GM23248 (cell line): ENCODE measurements at places on chromosomes 2 and 18. TPM values are rescaled to one million over a fixed set of nuclear protein-coding genes. Genes with fewer than 3 reads are reported as not detected.
A peak's percentile ranks its signal among the peaks of the same experiment; 100 is the strongest.

- no peak for DNase-seq
Observed at GRCh38 chr2:169222665-169223064, 139.7 kb downstream of the LRP2 start.

DNA sequence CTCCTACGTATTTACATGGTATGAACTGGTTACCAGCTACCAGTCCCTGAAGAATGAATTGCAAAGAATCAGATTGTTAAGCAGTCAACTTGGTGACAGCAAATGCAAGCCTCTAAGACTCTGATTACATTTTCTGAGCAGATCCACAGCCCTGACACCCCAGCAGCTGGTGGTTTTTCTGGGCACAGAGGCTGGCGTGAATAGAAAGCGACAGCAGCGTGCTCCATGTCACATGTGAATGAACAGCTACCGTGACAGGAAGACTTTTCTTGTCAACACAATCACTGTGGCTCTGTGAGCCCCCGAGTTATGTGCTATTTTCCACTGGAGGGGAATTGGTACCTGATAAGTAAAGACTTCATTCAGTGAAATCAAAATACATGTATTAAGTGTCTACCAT, 93.2 kb upstream of the CBLN2 start:
- no peak for DNase-seq

The SERPINB10 gene
- not detected in 2 replicates for polyA plus RNA-seq

- peak; percentile 89 for DNase-seq
Observed at GRCh38 chr2:71646028-71646427, 192.7 kb downstream of the DYSF start.

GRCh38 chr2:67393237-67393636, 3.9 kb upstream of the ETAA1 start:
- DNase-seq: no peak

DNA sequence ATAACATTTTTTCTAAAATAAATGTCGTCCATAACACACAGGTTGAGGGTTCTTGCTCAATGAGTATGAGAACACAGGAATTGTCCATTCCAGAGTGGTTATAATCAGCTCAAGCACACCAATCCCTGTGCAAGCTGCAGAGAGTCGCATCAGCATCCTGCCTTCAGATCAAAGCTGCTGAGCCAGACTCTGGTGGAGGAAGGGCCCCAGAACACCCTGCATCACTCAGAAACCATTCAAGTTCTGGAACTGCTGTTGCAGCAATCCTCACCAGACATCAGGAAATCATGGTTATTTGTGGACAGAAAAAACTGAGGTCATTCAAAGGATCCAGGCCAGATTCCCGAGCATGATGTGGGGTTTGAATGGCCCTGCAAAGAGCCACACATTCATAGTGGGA, 44.5 kb downstream of the DNER start:
- no peak for DNase-seq

The ATOH8 gene
- 12.0 and 12.7 TPM in 2 replicates for polyA plus RNA-seq

DNA sequence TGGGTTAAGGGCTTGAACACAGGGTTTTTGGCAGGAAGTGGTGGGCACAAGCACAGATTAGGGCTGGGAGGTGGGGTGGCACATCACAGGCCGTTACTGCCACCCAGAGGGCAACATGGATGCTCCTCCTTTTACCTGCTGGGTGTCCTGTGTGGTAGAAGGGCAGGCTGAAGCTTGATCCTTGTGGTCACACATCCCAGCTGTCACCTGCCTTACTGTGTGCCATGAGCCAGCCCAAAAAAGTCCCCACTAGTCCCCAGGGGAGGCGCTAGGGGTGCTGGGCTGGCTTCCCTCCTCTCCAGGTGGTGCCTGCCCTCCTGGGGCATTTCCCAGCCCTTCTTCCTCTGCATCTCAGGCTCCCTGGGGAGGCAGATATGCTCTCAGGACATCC, 50.5 kb upstream of the ALPP start:
- DNase-seq: no peak

GRCh38 chr18:62939433-62939832, 224.1 kb downstream of the PHLPP1 start:
- DNase-seq: no peak

- peak; percentile 11 for DNase-seq
Observed at GRCh38 chr2:200056105-200056504, 100.7 kb downstream of the MAIP1 start.

DNA sequence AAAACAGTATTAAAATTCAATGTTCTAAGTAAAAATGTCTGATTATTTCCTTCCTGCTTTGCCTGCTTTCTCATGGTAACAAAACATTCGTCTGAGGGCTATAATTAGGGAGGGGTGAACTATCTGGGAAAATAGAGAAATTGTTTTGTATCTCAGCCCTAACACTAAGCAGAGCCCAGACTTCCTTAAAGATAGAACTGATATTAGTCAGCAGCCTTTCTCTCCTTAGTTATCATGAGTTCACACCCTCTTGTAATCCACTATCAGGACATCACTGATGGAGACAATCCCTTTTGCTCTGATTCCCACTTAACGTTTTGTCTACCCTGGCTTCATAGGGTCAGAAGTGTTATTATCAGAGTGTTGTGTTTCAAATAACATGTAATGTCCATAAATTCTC, 701.1 kb upstream of the ZEB2 start:
- DNase-seq: no peak

GRCh38 chr2:238242731-238243495, 3.1 kb upstream of the HES6 start:
- DNase-seq: no peak

- peak; percentile 58 for DNase-seq
Observed at GRCh38 chr2:158779621-158780020, 15.5 kb upstream of the DAPL1 start.

DNA sequence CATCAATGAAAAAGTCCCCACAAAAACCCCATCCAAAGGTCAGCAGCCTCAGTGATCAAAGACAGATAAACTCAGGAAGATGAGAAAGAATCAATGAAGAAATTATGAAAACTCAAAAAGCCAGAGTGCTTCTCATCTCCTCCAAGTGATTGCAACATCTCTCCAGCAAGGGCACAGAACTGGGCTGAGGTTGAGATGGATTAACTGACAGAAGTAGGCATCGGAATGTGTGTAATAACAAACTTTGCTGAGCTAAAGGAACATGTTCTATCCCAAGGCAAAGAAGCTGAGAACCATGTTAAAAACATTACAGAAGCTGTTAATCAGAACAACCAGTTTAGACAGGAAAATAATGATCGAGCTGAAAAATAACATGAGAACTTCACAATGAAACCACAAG, 442.8 kb upstream of the SYT4 start:
- DNase-seq: no peak

- no peak for DNase-seq
Observed at GRCh38 chr18:45653090-45653489, 37.8 kb downstream of the SLC14A2 start.

DNA sequence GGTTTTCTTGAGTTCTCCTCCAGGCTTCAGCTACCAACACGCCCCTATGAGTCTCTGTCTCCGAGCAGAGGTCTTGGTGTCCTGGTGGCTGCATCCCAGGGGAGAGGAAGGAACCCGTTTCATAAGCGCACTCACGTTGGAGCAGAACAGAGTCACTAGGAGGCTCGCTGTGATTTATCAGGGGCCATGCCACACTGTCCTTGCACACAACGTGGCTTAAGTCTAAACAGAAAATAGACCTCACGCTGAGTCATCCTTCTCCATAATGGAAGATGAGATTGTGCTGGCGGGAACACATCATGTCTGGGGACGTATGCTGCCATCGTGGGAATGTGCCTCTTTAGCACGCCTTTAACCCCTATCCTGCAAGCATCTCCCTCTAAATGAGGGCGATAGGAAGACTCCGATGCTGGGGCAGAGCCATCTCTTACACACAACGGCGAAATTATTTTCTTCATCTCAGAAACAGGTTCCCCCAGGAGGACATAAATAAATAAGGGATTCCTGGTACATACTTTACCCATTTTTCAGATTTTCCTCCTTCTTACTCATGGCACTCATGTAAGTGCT, 211.4 kb downstream of the KLHL29 start:
- DNase-seq: no peak

DNA sequence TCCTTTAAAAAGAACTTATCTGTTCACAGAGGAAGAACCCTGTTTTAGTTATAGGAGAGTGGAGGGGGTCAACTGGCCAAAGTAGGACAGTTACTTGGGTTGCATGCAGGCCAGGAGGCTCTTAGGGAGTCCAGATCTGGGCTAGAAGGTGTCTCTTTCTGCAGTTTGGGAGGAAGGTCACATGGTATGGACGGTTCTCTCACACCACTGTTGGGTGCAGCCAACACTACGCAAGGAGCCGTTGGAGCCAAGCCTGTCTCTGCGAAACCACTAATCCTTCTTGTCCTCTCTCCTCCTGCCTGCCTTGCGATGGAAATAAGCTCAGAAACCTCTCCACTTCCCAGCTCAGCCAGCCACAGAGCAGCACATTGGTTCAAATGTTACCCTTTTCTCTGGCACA, 105.9 kb upstream of the TGFA start:
- DNase-seq: no peak

The CYS1 gene
- 2.8 and 3.1 TPM in 2 replicates for polyA plus RNA-seq

The HEATR5B gene
- 4.7 and 5.3 TPM in 2 replicates for polyA plus RNA-seq

DNA sequence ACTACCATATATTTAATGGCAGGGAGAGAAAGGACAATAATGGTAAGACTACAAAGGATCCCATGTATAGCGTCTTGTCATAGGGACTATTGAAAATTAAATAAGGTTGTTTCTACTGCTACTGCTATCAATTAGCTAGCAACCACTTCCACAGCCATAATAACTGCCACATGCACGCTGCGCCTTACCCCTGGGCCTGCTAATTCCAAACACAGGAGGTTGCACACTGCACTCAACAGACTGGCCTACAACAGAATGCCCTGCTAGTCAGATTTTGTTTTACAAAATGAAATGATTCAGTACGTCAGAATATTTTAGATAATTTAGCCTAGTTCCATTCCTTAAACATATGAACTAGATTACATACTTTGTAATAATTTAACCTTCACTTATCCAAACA, 121.0 kb upstream of the SMAD7 start:
- DNase-seq: no peak

GRCh38 chr18:56562479-56562878, 75.9 kb downstream of the TXNL1 start:
- DNase-seq: no peak

- no peak for DNase-seq
Observed at GRCh38 chr18:73617981-73618380, 529.7 kb downstream of the FBXO15 start.

The ERBB4 gene
- polyA plus RNA-seq: not detected in 2 replicates

The CKAP2L gene
- polyA plus RNA-seq: 9.0 and 10.9 TPM in 2 replicates

DNA sequence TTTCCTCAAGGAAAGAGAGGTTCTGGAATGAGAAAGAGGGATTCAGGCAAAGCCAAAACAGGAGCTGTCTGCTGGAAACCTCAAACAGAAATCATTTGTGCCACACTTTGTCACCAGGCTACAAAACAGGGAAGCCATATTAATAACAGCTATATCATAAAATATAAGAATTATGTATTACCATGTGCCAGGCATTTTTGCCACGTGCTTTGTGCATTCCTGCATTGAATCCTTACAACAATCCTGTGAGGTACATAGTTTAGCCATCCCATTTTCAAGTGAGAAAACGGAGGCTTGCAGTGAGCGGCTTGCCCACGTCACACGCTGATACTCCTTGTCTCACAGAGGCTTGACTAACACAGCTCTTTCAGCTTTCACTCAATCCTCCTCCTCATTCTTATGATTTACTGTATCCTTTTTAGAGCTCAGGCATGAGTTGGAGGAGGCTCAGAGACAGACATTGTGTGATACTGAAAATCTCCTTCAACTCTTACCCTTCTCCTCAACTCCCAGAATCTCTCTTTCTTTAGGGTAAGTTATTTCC, 148.4 kb upstream of the MEX3C start:
- no peak for DNase-seq

GRCh38 chr2:15325296-15325695, 235.8 kb downstream of the NBAS start:
- no peak for DNase-seq

The CCNYL1 gene
- 12.7 and 16.4 TPM in 2 replicates for polyA plus RNA-seq

- no peak for DNase-seq
Observed at GRCh38 chr2:114949228-114949804, 506.9 kb downstream of the DPP10 start.

DNA sequence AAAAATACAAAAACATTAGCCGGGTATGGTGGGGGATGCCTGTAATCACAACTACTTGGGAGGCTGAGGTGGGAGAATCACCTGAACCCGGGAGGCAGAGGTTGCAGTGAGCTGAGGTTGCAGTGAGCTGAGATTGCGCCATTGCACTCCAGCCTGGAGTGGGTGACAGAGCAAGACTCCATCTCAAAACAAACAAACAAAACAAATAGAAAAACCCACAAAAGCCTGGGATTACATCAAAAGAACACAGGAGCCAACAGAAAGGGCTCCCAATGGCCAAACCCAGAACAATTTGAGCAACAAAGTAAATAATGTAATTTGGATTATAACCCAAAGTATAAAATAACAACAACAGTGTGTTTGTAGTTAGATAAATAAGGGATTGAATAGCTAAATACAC, 159.8 kb downstream of the UXS1 start:
- no peak for DNase-seq

The LYG2 gene
- not detected in 2 replicates for polyA plus RNA-seq

- no peak for DNase-seq
Observed at GRCh38 chr18:67650686-67651385, 134.3 kb upstream of the DSEL start.

DNA sequence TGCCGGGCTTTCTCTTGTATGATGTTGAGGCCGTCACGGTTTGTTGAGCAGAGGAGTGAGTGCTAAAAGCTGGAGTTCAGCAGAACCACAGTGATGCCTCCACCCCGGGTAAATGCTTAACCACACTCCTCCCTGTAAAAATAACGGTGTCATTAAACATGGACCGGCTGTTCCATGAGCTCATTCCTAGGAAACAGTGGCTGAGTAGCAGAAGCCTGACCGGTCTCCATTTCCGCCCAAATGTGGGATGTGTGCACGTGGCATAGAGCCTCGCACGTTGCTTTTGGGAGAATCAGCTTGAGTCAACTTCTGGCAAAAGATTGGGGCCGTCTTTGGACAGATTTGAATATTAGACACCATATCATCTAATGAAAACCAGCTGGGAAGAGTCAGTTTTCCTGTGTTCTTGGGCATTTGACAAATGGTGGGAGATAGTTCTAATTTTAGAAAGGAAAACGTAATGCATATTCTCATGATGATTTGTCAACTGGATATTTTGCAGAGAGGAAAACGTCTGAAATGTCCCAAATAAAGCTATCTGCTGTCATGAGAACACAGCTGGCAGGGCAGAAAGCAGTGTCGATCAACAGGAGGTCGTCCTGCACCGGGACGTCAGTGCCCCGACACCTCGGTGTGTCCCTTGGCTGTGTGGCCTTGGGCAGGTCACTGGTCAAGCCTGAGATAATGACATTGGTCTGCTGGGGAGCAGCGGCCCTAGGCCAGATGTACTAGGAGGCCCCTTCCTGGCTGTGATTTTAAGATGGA, 42.4 kb downstream of the LRRFIP1 start:
- DNase-seq: peak; percentile 99

DNA sequence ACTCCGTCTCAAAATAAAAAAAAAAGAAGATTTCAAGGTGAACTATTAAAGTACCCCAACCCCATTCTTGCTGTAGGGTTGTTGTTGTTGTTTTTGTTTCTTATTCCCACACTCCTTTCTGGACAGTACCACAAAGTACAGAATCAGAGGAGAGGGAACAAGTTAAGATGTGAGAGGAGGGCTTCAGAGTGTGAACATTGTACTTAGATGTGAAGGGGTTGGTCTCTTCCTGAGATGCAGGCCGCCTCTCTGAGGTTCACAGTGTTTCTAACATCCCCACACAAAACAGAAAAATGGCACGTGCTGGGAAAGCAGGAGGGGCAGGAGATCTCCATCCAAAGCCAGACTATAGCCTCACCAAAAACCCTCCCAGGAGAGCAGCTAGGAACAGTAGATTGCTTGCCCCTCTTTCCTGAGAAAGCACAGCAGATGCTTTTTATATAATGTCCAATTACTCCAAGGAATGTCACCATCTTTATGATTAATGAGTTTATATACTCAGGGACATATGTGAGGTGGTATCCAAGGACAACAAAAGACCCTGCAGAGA, 22.6 kb downstream of the ADD2 start:
- no peak for DNase-seq
